ENCODE measurements at places on chromosomes 3 and 15.

- no peak overlapping the region for H3K4me3 ChIP-seq
- DNase-seq: no peak
- no peaks in the 10 kb centered on the region for H3K27me3 ChIP-seq
- no peaks in the 10 kb centered on the region for H3K36me3 ChIP-seq
- H3K27ac ChIP-seq: no peak overlapping the region
Measured at GRCh38 chr3:88364926-88365325, 215.2 kb downstream of the C3orf38 start.

DNA sequence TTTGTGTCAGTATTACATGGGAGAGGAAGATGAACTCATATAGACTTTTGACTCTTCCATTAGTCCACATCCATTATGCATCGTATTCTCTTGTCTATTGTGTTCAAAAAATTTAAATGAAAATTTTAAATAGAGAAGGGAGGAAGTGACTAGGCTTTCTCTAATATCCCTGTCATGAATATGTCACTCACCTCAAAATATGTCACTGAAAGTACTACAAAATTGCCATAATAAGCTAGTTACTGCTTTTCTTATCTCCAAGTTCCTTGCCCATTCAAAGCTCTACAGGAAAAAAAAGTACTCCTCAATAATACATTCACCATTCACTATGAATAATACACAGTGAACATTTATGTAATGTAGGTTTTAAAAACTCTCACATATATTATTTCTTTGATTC is 22.3 kb upstream of the GHSR start:
- H3K27me3 ChIP-seq: no peaks in the 10 kb centered on the region
- no peak overlapping the region for H3K27ac ChIP-seq
- no peaks in the 10 kb centered on the region for H3K4me1 ChIP-seq
- H3K4me3 ChIP-seq: no peak overlapping the region

DNA sequence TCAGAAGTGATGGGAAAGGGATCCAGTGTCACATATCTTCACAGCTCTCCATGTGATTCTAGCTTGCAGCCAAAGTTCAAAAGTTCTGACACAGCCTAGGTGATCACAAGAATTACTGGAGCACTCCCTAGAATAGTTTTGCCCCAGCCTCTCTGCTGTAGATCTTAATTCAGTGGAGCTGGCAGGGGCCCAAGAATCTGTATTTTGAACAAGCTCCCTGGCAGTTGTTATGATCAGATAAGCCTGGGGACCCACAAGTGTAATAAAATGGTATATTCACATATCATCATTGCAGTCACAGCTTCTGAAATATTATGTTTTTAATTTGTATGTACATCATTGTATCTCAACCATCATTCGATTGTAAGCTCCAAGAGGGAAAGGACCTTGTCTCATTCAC is 62.3 kb downstream of the NOX5 start:
- no peaks in the 10 kb centered on the region for H3K27me3 ChIP-seq
- no peak overlapping the region for H3K27ac ChIP-seq
- H3K4me1 ChIP-seq: peaks cover 43% of the 10 kb centered on the region

- peaks cover 21% of the 10 kb centered on the region for H3K27me3 ChIP-seq
- H3K36me3 ChIP-seq: no peaks in the 10 kb centered on the region
- DNase-seq: no peak
- no peaks in the 10 kb centered on the region for H3K4me1 ChIP-seq
- H3K27ac ChIP-seq: no peak overlapping the region
Measured at GRCh38 chr15:33200444-33200843, 5.9 kb upstream of the FMN1 start.

DNA sequence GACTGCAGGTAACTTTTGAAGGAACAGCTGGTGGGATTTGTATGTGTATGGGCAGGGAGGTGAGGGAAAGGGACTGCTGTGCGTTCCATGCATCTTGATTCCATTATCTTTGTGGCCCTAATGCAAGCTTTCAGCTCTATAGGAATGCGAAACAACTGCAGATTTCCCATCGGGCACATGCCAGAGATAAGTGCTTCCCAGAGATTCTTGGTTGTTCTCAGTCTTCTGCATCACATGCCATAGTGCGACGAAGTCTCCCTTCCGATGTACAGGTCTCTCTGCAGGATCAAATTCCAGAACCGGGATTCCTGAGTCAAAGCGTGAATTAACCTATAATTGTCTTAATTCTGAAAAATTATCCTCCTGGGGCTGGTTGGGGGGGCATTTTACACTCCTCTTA is 72.6 kb upstream of the NSMCE3 start:
- DNase-seq: no peak
- H3K4me1 ChIP-seq: no peaks in the 10 kb centered on the region
- no peaks in the 10 kb centered on the region for H3K27me3 ChIP-seq

- H3K36me3 ChIP-seq: no peaks in the 10 kb centered on the region
- no peak overlapping the region for H3K4me3 ChIP-seq
- H3K4me1 ChIP-seq: no peaks in the 10 kb centered on the region
- H3K27me3 ChIP-seq: no peaks in the 10 kb centered on the region
- DNase-seq: no peak
Measured at GRCh38 chr3:45021524-45022297, 4.4 kb upstream of the CLEC3B start.

DNA sequence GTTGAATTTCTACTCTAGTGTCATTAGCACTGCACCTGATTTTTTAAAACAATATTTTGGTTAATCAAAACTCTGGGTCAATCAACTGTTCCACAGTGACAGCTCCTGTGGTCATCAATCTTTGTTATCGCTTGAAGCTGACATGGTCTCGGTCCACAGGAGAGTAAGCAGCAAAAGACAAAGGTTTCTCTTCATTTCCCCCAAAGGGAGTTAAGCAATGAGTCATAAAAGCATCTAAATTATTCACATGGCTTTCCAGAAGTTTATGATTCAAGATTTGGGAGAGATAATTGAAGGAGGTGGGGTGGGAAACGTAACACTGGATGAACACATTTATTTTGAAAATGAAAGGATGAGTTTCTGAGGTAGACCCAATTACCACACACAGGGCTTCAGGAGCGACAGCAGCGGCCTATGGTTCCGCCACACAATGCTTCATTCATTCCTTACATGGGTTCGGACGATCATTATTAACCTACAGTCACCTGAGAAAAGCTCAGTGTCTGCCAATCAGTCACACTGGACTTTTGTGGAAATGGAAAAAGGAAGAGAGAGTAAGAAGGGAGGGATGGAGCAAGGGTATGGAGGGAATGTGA is 505.1 kb downstream of the FHIT start:
- no peaks in the 10 kb centered on the region for H3K36me3 ChIP-seq
- H3K27me3 ChIP-seq: no peaks in the 10 kb centered on the region
- H3K4me3 ChIP-seq: no peak overlapping the region
- DNase-seq: no peak
- H3K4me1 ChIP-seq: no peaks in the 10 kb centered on the region

DNA sequence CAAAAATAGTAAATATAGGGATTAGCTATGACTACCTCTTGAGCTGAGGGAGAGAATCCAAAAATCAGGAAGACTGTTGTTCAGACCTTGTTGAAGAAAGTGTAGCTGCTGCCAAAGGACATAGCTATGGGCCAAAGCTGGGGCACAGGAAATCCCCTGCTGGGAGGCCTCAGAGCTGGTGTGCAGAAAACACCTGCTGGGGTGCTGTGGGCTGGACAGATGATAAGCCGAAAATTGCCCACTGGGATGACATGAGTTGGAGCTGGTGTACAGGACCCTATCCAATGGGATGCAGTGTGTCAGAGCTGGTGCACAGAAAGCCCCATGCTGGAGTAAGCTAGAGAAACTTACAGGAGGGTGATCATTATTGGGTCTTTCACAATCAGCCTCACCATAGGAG is 121.9 kb downstream of the NEO1 start:
- H3K4me3 ChIP-seq: no peak overlapping the region
- H3K27ac ChIP-seq: no peak overlapping the region
- H3K27me3 ChIP-seq: no peaks in the 10 kb centered on the region
- H3K4me1 ChIP-seq: peaks cover 10% of the 10 kb centered on the region
- no peaks in the 10 kb centered on the region for H3K36me3 ChIP-seq

- H3K27ac ChIP-seq: no peak overlapping the region
- H3K27me3 ChIP-seq: peaks cover 47% of the 10 kb centered on the region
- no peak overlapping the region for H3K4me3 ChIP-seq
- no peaks in the 10 kb centered on the region for H3K4me1 ChIP-seq
Measured at GRCh38 chr3:168239287-168239686, 143.6 kb upstream of the GOLIM4 start.

DNA sequence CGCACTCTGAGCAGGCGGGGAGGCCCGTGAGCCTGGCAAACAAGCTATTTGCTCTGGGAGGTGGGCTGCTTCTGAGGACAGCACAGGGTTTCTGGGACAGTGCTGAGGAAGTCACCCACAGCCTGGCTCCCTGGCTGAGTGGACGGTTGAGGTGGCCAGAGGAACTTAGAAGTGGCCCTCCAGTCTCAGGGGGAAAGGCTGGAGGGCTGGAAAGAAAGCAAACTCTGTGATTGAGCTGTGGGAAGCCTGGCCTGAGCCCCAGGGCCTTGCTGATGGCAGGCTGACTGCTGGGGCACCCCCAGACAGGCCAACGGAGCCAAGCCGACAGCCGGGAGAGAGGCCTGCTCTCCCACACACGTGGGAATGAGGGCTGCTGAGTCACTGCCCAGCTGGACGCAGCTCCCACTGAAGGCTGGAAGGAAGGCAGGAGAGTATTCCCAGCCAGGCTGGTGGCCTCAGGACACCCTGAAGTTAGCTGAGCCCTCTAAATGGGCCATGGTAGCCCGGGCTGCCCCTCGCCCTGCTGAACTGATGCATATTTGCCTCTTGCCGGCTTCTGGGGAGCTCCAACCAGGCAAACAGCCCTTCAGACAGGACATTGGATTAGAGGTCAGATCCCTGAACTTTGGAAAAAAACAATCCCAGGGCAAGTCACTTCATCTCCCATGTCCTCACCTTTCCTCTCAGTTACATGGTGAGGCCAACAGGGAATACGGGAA is 98.0 kb upstream of the TLE3 start:
- no peak for DNase-seq
- H3K27me3 ChIP-seq: no peaks in the 10 kb centered on the region
- H3K36me3 ChIP-seq: no peaks in the 10 kb centered on the region
- no peak overlapping the region for H3K4me3 ChIP-seq
- H3K27ac ChIP-seq: peak overlapping the region; percentile 89

- no peaks in the 10 kb centered on the region for H3K4me1 ChIP-seq
- no peaks in the 10 kb centered on the region for H3K27me3 ChIP-seq
- no peak overlapping the region for H3K27ac ChIP-seq
- no peak overlapping the region for H3K4me3 ChIP-seq
- no peak for DNase-seq
- H3K36me3 ChIP-seq: no peaks in the 10 kb centered on the region
Measured at GRCh38 chr3:10198226-10198625, 33.5 kb downstream of the IRAK2 start.

Measured in A673 (cell line).